BE2C (cell line): ENCODE measurements at places on chromosomes 16 and 17.
A peak's percentile ranks its signal among the peaks of the same experiment; 100 is the strongest.

- DNase-seq = no peak
Measured at GRCh38 chr16:54912720-54913119, 17.9 kb upstream of the IRX5 start.

DNA sequence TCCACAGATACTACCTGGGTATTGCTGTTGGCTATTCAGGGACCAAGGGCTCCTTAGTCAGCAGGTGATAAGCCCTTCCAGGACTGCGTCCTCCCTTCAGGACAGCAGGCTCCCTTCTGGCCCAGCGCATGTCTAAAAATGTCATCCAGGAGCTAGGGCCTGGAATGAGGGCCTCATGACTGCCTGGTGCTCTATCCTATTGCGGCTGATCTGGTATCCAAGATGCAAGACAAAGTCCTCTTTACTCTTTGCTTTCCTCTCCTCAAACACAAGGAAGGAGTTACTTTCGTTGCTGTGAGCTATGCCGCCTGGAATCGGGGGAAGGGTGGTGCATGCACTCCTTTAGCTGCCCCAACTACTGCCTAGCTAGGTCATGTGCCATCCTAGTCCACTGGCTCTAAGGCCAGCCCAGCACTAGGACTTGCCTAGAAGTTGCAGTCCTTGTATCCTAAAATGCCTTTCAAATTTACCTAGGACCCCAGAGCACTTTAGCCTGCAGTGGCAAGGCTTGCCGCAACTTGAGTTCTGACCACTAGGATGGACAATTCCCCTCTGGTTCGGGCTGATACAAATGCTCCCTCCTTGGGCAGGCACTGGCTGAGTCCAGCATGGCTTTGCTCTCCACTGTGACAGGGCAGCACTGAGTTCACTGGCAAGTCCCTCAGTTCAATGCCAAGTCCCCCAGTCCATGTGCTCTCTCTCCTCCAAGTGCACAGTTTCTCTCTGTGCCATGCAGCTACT is 10.1 kb upstream of the TMEM219 start:
- DNase-seq = no peak

- DNase-seq = no peak
Measured at GRCh38 chr17:62649570-62649969, 22.1 kb downstream of the MRC2 start.

DNA sequence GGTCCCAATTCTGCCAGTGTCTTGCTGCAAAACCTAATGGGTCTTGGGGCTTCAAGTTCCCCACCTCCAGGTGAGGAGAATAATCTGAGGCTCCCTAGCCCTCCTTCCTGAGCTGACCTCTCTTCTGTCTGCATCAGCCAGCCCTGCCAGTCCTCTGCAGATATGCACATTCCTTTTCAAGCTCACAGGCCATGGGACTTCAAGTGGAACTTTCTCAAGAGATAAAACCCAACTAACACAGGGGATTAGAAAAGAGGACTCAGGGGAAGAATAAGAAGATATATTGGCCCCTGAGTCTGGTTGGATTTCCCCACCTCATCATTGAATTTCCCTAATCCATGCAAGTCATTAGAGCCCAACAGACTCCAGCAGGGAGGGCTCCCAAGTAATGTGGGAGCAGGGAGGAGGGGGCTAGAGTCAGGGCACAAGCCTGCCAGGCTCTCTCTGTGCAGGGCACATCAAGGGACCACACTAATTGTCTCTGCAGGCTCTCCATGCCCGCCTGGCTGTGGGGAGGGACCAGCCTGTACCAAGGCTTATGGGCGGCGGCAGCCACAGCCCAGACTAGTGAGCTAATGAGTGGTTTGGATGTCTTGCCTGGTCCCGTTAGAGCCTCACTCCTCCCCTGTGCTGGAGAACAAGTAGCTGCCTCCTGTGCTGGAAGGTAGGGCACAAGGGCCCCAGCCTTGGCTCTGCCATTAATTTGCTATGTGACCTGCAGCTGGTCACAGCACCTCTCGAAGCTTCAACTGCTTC is 1.2 kb downstream of the KRT14 start:
- no peak for DNase-seq

GRCh38 chr16:11240636-11241473 is 15.1 kb downstream of the SOCS1 start:
- no peak for DNase-seq

DNA sequence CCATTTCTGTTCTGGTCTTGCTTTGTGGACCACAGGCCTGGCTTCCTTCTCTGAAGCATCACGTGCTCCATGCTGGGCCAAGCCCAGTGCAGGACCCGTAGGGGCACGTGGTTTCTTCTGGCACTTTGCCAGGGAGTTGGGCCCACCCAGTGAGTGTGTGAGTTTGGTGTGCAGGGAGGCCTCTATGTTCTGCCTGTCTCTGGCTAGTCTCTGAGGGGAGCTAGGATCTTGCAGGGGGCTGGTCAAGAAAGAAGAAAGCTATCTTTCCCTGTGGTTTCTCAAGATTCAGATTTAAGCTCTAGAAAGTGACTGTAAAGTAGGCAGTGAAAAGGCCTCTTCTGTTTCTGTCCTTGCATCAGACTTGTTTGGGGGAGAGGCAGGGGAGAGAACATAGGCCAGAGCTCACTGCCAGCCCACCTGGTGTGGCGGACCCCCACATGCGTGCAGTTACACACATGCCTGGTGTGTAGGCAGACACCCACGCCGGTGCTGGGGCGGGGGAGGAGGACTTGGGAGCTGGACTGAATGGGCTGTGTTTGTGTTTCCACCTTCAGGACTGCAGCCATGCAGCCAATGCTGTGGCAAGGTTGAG is 11.8 kb downstream of the LASP1 start:
- DNase-seq = peak; percentile 91

GRCh38 chr16:81707411-81708265 is 71.5 kb upstream of the PLCG2 start:
- DNase-seq = no peak

DNA sequence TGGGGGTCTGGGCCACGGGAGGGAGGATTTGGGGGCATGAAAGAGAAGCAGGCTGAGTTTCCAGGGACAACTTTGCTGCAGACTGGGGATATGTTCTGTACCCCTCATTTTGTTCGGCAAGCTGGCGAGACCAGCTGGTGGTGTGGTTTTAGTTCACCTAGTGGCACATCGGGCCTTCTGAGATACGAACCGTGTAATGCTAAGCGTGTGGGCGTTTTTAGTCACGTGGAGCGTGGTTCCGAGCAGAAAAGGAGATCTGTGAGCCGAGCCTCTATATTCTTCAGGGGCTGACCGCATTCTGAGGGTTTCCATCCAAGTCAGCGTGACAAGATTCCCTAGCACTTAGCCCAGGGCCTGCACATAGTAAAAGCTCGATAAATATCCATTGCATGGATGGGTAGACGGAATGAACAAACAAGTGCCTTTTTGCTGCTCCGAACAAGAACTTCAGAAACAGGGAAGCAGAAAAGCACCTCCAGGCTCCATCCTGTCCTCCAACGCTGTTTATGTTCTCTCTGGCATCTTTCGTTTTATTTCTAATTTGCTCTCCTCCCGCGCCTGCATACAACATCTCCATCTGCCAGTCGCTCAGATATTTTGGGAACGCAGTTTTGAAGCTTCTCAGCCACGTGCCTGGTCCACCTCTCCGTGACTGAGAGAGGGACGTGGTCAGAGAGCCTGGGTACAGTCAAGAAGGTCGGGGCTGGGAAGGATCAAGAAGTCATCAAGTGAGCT is 5.8 kb downstream of the SYT17 start:
- DNase-seq = no peak

DNA sequence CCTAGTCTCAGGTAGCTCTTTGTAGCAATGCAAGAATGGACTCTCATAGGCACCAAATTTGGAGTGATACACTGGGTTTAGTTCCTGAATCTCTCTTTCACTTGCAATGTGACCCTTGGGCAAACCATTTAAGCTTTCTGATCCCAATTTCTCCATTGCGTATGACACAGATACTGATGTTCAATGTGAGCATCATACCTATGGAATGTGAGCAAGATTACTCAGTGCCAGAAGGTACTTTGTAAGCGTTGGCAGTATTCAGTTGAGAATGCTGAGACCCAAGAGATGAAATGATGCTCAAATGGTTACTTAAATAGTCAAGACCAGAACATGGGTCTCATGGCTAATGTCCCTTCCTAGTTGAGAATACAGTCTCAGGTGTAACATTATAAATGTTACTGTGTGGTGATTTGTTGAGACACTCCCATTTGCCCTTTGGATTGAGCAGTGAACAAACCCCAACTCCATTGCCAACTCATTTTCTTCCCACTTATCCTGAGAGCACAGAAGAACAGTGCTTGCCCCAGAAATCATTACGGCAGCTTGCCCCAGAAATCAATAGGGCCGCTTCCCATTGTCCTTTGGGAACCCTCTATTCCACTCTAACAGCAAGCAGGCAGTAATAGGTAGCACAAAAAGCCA is 134.1 kb downstream of the SOX9 start:
- no peak for DNase-seq

- no peak for DNase-seq
Measured at GRCh38 chr16:89198417-89199240, 1.7 kb downstream of the SLC22A31 start.

GRCh38 chr16:67967958-67968399 is 458 bp downstream of the SLC12A4 start:
- DNase-seq = no peak

DNA sequence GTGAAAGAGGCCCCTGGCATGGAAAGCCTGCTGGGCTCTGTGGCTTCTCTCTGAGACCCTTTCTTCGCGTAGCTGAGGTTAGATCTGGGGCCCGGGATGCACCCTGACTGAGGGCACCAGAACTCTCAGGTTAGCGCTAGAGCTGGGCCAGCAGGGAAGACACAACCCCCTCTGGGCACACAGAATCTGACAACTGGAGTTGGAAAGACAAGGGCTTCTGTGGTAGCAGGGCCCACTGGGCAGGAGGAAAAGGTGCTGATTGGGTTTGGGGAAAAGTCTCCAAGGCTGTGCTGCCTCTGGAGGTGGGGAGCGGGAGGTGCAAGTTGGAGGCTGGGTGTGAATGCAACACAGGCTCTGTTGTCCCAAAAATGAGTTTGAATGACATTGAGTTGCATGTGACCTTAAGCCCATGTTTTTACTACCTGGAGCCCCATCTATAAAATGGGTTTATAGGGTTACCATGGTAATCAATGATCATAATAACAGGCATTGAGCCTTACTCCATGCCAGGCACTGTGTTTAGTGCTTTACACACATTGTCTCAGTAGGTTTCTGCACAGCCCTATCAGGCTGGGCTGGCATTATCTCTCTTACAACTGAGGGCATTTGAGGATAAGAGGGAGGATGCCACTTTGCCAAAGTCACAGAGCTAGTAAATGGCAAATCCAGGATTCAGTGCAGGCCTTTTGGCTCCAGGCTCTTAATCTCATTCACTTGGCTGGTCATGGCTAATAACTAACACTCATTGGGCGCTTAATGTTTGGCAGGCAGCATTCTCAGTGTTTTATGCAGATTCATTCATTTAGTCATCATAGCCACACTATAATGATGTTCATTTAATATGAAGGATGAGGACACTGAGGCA is 9.5 kb upstream of the IGFBP4 start:
- peak; percentile 56 for DNase-seq

GRCh38 chr16:71373073-71373472 is 14.6 kb downstream of the CALB2 start:
- DNase-seq = no peak

- peak; percentile 6 for DNase-seq
Measured at GRCh38 chr16:80852261-80852872, 48.0 kb upstream of the CDYL2 start.

- no peak for DNase-seq
Measured at GRCh38 chr16:83808573-83809014, 816 bp downstream of the HSBP1 start.

- no peak for DNase-seq
Measured at GRCh38 chr17:5425826-5426225, 5.8 kb downstream of the RPAIN start.

DNA sequence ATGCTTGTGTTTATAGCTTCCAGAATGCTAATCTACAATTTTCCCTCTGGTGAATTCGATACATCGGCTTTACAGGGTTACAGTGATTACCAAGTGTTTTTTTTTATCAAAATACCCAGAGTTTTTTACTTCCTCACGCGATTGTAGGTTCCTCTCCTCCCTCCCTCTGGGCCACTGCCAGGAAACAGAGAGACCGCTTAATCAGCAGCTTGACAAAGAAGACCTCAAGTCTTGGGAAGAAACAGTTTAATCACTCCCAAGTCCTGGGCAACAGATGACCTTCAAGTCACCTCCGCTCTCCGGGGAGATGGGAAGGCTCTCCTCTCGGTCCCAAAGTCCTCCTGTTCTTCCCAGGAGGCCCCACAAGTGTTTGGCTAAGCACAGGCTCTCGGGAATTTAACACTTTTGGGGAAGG is 23.5 kb downstream of the SMTNL2 start:
- DNase-seq = no peak

GRCh38 chr17:78617511-78618061 is 40.4 kb upstream of the DNAH17 start:
- DNase-seq = no peak

- no peak for DNase-seq
Measured at GRCh38 chr16:89243664-89244063, 26.2 kb downstream of the ZNF778 start.

- DNase-seq = no peak
Measured at GRCh38 chr17:77437747-77438146, 297.0 kb downstream of the SEC14L1 start.

- no peak for DNase-seq
Measured at GRCh38 chr17:32626379-32626791, 139.6 kb downstream of the CDK5R1 start.

GRCh38 chr16:21600031-21600773 is 825 bp downstream of the METTL9 start:
- DNase-seq = no peak

DNA sequence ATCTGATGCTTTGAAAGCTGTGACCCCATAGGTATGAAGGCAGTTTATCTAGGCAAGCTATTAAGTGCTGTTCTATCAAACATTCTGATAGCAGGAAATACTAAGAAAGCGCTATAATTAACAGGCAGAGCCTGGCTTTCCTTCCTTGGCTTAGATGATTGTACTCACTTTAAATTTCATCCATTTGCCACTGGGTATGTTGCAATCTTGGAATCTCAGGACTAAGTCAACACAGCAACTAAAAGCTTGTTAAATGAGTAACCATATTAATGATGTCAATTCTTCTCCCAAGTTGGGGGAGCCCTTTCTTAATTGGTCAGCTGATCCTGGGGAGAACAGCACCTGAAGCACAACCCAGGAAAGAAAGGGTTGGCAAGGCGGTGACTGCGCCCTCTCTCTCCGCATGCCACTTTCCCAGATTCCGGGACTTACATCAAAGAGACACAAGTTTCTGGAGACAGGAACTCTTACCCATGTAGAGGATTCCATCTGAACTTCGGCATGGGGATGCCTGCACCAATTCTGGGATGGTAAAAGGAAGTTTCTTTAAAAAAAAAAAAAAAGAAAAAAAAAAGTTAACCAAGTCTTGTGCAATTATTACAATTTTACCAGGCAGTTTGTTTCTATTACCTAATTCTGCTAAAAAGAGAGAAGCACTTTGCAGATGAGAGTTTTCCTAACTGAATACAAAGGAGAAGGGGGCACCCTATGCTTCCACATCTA is 54.4 kb upstream of the ICAM2 start:
- no peak for DNase-seq

GRCh38 chr16:85901773-85902365 is 2.9 kb downstream of the IRF8 start:
- DNase-seq = no peak

- DNase-seq = no peak
Measured at GRCh38 chr16:17070882-17071592, 399.7 kb downstream of the XYLT1 start.

GRCh38 chr16:2226918-2227317 is 3.5 kb downstream of the E4F1 start:
- no peak for DNase-seq
